NCI-H524 (cell line): ENCODE measurements at places on chromosomes 4 and X.

DNA sequence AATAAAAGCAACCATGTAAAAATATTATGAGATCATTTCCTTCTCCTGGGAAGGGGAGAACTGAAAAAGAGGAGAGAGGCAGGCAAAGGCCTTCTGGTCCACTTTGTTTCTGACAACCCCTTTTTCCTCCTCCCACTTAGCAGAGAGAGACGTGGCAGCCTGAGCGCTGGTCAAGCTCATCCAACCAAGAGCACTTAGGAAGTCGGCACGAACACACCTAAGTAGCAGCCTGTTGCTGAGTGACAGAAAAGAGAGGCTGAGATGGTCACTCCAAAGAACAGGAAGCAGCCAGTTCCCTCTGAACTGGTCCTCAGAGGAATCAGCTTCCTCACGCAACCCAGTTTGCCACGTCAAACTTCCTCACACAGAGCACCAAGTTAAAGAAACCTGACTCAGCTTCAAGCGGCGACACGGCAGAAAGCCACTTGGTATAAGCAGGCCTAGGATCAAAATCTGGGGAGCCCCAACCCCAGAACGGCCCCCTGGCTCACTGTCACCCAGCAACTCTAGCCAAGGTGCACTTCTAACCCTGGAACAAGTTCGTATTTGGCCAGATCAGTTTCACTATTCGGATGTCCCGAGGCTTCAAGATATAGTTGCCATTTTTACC is 861 bp downstream of the SEC24D start:
- no peak for DNase-seq

DNA sequence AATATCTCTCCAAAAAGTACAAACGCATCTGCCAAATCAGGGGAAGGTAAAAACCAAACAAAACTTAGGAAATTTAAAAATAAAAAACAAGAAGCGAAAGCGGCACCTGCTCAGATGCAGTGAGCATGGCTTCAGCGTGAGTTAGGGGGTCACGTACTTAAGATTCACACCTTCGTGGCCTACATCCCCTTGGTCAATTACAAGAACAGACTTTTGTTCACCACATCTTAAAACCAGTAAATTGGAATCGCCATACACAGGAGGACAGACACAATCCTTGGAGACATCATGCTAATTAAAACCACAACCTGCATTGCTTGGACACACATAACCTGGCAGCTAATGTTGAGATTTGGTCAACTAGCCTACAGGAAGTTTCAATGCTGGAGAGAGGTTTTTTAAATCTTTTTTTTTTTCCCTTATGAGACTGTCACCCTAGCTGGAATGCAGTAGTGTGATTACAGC is 12.5 kb upstream of the SEL1L3 start:
- no peak for DNase-seq

DNA sequence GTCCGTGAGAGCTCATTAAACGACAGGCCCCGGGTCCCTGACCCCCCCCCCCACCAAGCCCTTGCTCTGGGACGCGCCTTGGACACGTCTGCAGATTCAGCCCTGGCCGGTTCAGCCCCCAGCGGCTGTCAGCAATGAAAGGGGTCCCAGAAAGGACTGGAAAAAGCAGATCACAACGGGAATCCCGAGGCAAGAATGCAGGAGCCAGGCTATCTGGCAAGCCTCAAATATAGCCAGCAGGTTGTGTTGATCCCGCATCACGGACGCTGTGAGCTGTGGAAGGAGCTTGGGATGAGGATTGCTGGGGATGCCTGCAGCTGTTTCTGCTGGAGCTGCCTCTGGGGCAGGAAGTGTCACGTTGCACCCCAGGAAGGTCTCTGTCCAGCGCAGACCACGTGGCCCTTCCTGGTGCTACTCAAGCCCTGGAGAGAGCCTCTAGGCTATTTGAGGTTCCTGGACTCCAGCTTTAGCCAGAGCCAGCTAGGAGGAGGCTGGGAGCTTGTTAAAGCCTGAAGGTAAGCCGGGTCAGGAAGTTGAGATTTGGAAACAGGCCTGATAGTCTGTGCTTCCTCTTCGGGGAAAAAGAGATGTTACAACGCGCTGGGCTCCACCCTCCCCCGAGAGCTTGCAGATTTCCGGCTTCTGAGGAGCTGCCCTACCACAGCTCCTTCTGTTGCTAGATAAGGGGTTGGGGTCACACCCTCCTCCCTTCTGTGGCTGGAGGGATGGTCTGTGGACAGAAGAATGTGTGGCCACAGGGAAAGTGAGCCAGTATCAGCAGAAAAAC is 19.3 kb upstream of the CSF2RA start:
- DNase-seq = no peak

DNA sequence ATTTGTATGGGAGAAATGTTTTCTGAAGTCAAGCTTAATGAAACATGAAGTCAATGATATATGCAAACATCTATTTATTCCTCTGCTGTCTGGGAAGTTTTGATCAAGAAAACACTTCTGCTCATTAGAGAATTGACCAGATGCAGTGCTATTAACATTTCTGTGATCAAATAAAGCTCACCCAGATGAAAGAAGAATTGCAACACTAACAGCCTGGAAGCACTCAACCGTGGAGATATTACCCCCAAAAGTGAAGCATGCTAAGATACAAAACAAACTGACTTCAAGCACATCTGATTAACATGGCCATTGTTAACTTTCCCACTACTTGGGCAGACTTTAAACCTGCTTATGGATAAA is 73.7 kb upstream of the GUCY1A1 start:
- no peak for DNase-seq

GRCh38 chr4:146709956-146710355 is 71.3 kb downstream of the POU4F2 start:
- DNase-seq = no peak

DNA sequence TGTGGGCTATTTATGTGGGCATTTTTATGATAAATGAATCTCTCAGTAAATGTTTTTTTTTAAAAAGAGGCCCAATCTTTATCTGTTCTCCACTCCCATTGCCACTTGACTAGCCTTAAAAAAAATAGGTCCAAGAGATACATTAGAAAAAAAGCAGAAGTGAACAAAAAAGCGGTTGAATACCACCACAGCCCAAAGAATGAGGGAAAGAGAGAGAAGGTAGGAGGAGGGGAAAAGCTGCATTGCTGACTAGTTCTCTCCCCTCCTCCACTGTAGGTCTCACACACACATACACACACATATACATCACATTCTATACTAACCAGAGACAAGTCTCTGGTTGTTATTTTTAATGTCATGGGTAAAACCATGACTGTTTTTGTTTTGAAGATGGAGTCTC is 95.8 kb upstream of the IL13RA1 start:
- DNase-seq = no peak

DNA sequence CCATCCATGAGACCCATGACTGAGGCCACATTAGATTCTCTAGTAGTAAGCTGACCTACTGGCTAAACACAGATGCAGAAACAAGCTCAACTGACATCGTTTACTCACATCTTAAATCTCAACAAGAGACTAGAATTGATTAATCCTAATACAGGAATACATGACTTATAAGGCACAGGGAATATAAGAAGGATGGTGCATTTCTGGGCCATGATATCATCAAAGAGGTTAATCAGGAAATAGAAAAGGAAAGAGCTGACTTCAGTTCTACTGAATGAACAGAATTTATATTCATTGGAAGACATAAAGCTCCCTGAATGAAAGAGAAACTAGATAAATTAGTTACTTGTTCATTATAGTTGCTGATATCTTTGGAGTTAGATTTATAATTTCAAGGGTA is 1406.5 kb downstream of the STIM2 start:
- no peak for DNase-seq

DNA sequence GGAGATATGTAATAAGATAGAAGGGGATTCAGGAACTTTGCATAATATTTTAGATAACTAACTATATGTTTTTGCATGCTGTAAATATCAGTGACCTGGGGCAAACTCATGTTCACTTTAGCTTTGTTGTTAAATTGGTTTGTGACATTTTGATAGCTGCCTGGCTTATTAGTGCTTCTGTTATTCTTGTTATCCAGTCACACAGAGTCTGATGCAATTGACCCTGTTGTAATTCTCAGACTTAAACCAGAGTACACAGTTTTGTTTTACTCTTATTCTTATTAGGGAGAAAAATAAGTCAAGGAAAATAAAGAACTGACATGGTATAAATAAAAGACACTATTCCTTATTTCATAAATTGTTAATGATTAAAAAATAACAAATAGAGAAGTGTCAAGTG is 516.7 kb upstream of the SLIT2 start:
- no peak for DNase-seq

GRCh38 chr4:154390324-154390723 is 101.3 kb downstream of the DCHS2 start:
- no peak for DNase-seq
